NCI-H82 (cell line): ENCODE measurements at places on chromosomes 1 and 21.

GRCh38 chr1:46021046-46021996, 111.1 kb downstream of the PIK3R3 start:
- DNase-seq, result no peak

DNA sequence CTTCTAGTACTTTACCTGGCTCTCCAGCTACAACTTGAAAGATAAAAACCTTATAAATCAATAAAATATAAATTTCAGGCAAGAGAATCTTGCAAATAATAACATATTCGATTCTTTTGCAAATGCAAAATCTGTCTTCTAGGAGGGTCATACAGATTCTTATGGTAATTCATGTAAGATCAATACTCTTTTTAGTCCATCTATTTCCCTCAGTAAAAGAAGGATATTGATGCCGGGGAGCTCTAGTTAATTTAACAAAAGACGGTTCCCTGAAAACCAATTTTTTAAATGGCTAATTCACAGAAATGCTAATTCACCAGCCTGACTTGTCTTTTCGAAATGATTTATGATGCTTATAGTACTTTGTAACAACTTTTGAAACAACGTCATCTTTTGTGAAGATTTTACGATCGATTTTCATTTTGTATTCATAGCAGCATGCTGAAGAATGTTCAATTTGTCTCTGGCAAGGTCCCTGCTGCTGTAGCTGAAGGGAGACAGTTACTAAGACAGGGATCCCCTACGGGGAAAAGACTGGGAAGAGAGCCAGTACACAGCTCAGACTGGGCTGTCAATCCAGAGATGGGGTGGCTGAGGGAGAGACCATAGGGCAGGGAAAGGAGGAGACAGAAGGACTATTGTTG, 90.6 kb upstream of the SPAG17 start:
- no peak for DNase-seq

GRCh38 chr1:152967201-152967600, 3.2 kb upstream of the SPRR4 start:
- no peak for DNase-seq

DNA sequence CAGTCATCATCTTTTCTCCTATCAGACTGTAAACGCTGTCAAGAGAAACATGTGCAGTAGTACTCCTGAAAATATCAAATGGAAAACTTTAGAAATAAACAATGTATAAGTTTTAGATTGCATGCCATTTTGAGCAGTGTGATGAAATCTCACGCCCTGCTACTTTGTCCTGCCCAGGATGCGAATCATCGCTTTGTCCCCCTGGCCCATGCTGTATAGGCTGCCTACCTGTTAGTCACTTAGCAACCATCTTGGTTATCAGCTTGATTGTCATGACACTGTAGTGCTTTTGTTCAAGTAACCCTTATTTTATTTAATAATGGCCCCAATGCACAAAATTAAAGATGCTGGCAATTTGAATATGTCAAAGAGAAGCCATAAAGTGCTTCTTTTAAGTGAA, 363.0 kb downstream of the ZP4 start:
- DNase-seq, result no peak

DNA sequence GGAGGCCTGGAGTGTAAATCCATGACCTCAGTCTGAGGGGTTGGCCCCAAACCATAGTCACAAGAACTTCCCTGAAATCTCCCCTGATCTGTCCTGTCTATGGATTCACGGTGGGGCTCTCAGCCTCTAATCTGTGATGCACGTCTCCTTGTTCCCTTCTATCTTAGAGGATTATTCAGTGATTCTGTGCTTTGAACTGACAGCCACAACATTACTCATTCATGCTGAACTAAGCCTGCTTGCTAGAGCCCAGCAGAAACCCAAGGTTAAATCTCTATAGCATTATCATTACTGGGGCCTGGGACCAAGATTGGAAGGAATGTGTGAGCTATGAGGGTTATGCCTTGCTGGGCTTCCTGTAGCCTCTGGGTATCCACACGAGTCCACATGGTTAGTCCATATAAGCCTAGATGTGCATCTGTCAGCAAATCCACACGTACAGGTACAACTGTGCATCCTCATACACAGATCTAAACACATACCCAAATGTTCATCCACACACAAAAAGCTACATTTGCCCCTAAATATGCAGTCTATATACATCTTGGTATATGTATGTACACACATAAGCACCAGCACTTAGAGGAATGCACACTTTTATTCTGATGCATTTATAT, 22.4 kb upstream of the MAGOH start:
- DNase-seq, result peak; percentile 60

- DNase-seq, result no peak
These were observed 207.8 kb downstream of the SIPA1L2 start for GRCh38 chr1:232422098-232422497.

GRCh38 chr1:228044961-228045360, 37.5 kb upstream of the ARF1 start:
- DNase-seq, result no peak

DNA sequence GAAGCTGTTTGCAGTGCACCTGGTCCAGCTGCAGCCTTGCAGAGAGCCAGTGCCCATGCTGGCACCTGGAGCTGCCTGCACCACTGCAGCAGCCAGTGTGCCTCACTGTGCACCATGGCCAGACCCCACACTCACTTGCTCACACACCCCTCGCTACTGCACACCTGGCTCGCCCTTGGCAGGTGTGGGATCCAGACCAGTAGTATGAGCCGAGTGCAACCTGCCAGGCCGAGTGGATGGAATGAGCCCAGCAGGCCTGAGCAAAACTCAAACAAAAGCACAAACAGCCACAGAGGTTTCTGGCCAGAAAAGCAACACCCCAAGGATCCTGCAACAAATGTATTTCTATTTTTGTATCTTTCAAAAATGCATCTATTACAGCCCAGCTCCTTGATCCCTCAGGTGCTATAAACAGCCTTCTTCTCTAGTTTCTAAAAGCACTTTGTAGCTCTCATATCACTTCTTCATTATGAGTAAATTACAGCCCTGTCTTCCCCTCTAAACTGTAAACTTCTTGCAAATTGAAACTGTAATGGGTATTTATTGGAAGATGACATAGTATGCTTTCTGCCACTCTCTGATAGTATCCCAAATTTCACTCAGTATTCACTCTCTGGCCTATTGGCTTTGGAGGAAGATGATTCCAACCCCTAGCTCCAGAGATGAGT, 72.2 kb upstream of the LPGAT1 start:
- no peak for DNase-seq

GRCh38 chr1:238465449-238465848, 574.7 kb upstream of the ZP4 start:
- DNase-seq, result no peak

- DNase-seq, result no peak
These were observed 179.9 kb downstream of the FASLG start for GRCh38 chr1:172838680-172839313.

- DNase-seq, result no peak
These were observed 38.7 kb upstream of the IPO9 start for GRCh38 chr1:201790261-201790660.

GRCh38 chr1:231638647-231639046, 12.1 kb downstream of the DISC1 start:
- no peak for DNase-seq

- DNase-seq, result no peak
These were observed 2.4 kb downstream of the CA14 start for GRCh38 chr1:150259758-150260669.

- DNase-seq, result no peak
These were observed 150.6 kb downstream of the NOS1AP start for GRCh38 chr1:162220009-162220539.

- peak; percentile 74 for DNase-seq
These were observed 1.7 kb upstream of the GRIK3 start for GRCh38 chr1:37035796-37036666.

DNA sequence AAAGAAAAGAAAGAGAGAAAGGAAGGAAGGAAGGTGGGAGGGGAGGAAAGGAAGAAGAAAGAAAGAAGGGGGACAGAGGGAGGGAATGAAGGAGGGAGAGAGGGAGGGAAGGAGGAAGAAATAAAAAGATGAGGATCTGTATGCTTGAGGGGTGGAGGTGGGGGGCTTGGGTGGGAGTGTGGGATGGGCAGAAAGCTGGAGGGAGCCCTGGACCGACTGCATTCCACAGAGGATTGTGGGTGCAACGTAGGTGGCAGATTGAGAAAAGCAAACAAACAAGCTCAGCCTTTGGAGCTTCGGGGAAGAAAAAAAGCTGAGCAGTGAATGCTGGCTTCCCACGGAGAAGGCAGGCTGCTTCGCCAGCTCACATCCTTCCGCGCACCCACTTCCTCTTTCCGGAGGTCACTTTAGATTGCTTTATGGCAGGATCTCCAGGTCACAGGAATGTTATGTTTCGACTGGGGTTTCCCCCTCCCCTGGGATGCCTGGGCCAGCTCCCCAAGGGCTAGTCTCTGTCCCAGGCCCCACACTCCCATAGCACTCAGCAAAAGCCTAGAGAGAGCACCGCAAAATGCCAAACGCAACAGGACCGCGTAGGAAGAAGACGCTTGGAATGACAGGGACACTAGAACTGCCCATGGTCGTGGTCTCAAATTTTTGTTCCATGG, 20.7 kb upstream of the LGALS8 start:
- DNase-seq, result peak; percentile 24

DNA sequence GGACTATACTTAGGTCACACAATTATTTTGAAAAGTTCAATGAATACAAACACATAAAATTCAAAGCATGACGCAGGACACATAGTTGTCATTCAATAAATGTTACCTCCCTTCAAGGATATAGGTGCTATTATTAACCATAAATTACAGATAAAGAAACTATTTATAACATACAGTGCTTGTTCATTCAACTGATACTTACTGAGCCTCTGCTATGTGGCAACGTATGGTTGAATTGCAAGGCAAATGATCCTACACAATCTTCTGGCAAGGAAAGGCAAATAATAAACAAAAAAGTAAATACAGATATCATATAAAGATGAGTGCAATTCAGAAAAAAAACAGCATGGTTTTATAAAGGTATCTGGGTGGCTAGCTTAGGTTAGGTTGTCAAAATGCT, 614.7 kb downstream of the LTN1 start:
- no peak for DNase-seq

- peak; percentile 78 for DNase-seq
These were observed 3.7 kb upstream of the PLOD1 start for GRCh38 chr1:11930571-11931445.

GRCh38 chr1:179779645-179780272, 36.7 kb downstream of the FAM163A start:
- no peak for DNase-seq

DNA sequence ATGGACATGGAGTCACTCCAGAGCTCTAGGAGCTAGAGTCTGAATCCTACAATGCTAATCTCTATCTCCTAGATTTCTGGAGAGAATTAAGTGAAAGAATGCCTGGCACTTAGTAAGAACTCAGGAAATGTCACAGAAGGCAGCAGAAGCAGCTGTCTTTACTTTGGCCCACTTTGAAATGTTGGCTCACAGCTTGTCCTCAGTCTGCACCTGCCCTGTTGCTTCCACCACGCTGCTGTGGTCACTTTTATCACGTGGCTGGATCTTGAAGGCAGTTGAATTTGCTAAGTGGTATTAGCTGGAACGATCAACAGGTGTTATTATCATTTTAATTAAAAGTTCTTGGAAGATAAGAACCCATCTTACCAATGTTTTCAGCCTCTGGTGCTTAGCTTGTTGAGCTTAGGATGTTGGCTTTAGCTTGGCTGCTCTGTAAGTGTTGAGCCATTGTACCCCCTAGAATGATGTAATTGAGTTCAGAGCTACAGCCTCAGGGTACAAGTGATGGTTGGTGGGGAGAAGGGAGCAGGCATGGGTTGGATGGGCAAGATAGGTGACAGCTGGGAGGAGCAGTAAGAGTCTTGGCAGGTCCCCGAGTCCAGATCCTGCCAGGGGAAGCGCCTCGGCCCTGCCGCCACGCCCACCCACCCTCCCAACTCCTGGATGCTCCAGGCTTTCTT, 41.9 kb upstream of the EPS8L3 start:
- no peak for DNase-seq

- DNase-seq, result no peak
These were observed 256.8 kb downstream of the FAF1 start for GRCh38 chr1:50703240-50703639.

DNA sequence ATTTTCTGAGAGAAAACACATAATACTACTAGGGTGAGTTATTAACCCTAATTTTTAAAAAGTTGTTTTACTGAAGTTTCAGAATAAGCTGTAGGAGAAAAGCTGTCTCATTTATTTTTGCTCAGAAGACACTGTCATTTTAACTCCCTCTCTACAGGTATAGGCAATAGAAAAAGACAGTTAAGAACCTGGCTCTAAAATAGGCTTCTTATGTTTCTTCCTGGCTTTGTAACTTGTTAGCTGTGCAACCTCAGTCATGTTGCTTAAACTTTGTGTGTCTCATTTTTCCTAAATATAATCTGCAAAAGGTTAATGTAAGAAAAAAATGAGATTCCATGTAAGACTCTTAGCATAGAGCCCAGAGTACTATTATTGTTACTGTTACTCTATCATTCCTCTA, 64.4 kb downstream of the TTLL7 start:
- no peak for DNase-seq

DNA sequence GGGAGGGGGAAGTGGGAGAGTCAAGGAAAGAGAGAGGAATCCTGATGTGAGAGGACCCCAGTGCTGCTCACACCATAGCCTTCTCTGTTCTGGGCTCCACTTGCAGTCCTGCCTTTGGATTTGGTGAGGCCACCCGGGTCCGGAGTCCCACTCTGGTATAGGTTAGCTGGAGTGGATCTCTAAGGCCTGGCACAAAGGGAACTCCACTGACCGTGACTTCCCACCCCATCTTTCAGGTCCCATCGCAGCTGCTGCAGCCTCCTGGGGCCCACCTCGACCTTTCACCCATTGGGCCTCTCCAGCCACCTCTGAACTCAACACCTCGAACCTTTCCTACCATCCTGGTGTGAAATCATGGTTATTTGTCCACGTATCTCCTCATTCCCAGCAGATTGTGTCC, 324.4 kb downstream of the MATN1 start:
- no peak for DNase-seq

DNA sequence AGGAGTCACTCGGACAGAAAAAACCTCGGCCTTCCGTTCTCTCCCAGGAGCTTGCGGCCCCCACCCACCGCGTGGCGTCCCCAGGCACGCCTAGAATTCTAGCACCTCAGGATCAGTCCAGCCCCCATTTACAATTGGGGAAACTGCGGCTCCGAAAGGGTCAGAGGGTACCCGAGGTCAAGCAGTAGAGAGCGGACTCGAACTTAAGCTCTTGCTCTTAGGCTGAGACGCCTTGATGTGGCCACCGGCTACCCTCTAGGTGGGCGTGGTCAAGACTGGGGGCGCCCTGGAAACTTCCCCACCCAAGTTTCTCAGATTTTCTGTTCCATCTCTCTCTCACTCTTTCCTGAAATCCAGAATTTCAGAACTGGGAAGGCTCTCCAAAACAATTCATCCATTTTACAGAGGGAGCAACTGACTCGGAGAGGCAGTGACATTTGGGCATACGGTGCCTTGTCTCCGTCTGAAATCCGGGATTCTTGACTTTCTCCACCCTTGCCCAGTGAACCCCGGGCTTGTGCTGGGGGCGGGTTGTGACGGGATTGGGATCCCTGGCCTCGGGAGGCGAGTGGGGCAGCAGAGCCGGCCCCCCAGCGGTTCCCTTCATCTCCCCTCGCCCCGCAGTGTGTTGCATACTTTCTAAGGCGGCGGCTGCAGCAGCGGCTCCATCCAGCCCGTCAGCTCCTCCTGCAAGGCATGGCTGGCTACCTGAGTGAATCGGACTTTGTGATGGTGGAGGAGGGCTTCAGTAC, 777 bp downstream of the AZIN2 start:
- no peak for DNase-seq

- DNase-seq, result no peak
These were observed 247.3 kb downstream of the TTLL7 start for GRCh38 chr1:83751602-83752001.

GRCh38 chr1:29156543-29157268, 25.0 kb downstream of the SRSF4 start:
- DNase-seq, result no peak

GRCh38 chr1:90339811-90340210, 344.9 kb downstream of the ZNF326 start:
- no peak for DNase-seq

- no peak for DNase-seq
These were observed 45.5 kb downstream of the TOR3A start for GRCh38 chr1:179127163-179127895.
